ENCODE measurements at places on chromosomes 16 and 17. TPM values are rescaled to one million over a fixed set of nuclear protein-coding genes. Genes with fewer than 3 reads are reported as not detected.

Gene TBC1D28
- total RNA-seq: not detected

DNA sequence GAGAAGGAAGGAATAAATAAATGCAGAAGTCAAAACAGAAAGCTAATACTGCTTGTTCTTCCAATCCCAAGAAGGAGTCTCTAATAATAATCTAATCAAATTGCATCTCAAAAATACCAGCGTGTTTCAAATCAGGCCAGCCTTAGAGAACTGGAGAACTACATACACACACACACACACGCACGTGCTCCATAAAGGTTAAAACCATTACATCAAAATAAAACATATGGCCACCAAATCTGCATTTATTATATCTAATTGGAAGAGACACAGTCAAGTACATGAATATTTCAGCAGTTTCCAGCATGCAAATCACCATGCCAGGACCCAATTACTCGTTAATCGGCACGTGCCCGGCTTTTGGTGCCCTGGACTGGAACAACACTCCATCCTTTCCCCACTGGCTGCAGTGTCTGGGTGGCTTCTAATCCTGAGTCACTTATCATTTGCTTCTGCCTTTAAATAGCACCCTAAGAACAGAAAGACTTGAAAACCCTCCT, 20.4 kb upstream of the KDM8 start:
- H3K4me1 ChIP-seq: peaks cover 37% of the 10 kb centered on the region
- no peak overlapping the region for H3K4me3 ChIP-seq
- no peaks in the 10 kb centered on the region for H3K36me3 ChIP-seq
- no peak for DNase-seq

Gene SPATA22
- total RNA-seq: not detected

GRCh38 chr16:17483351-17483750, 12.6 kb upstream of the XYLT1 start:
- peaks cover 30% of the 10 kb centered on the region for H3K27me3 ChIP-seq
- no peak overlapping the region for H3K27ac ChIP-seq
- no peak overlapping the region for H3K4me3 ChIP-seq
- H3K36me3 ChIP-seq: no peaks in the 10 kb centered on the region

Gene DNASE1L2
- total RNA-seq: 1.1 TPM

Measured in activated T-cell treated with anti-CD3 and anti-CD28 coated beads, Interleukin-2, amount 50 U/mL, for 72 hours (primary cell).